H7 (cell line): ENCODE measurements at places on chromosomes 3 and 15. TPM values are rescaled to one million over a fixed set of nuclear protein-coding genes. Genes with fewer than 3 reads are reported as not detected.

SEC61A1 gene
- total RNA-seq, result 88.9 and 121 TPM in 2 replicates

RBM6 gene
- total RNA-seq, result 41.6 and 72.7 TPM in 2 replicates

TF gene
- total RNA-seq, result under 0.01 TPM in 1 of 2 replicates, not detected in the other

FLNB gene
- total RNA-seq, result 75.4 and 116 TPM in 2 replicates

FBXW12 gene
- 0.07 and 0.67 TPM in 2 replicates for total RNA-seq

DNA sequence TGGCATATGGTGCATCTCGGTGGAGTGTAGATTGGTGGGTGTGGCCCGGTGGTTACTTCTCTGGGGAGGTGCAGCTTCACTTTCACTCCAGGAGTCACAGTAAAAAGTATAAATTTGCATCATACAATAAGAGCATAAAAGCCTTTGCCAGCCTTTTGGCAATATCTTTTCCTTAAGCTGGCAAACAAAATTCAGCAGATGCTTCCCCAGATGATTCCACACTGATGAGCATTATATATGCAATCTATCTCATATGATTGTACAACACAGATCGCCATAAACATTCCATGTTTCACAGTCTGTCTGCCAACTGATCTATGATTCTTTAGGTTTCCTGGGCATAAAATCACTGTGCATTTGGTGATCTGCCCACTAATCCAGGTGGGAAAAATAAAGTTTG lies 120.2 kb upstream of the ALCAM start:
- DNase-seq, result no peak

DNA sequence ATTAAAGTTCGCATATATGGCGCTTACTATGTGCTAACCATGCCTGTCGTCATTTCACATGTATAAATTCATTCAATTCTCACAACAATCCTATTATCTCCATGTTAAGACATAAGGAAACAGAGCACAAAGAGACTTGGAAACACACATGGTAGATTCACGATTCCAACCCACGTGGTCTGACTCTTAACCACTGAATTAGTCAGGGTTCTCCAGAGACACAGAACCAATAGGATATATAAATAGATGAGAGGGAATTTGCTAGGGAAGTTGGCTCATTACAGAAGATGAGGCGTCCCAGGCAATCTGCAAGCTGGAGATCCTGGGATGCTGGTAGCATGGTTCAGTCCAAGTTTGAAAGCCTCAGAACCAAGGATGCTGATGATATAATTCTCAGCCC lies 765.3 kb downstream of the TBL1XR1 start:
- no peak for DNase-seq

DNA sequence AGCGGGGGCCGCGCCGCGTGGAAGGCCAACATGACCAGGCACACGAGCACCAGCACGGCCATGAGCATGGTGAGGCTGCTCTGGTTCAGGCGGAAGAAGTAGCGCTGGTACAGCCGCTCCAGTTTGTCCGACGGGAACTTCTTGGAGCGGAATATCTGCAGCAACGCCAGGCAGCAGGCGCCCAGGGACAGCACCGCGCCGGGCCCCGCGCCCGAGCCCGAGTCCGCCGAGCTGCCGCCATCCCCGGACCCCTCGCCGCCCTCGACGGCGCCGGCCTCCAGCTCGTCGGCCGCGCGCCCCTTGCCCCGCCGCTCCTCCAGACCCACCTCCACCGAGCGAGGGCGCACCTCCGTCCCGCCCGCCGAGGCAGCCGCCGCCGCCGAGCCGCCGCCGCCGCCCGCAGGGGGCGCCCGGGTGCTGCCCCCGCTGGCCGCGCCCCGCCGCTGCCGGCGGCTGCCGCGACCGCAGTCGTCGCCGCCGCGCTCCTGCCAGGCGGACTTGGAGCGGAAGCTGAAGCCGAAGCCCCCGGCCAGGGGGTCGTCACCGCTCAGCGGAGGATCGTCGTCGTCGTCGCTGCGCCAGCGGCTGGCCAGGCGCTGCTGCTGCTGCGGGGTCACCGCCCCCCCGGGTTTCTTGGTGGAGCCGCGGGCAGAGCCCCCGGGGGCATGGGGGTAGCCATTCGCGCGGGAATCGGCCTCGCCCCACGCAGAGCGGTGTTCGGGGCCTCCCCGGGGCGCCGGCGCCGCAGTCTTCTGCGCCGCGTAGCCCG lies 957 bp downstream of the ADCY5 start:
- peak; percentile 96 for DNase-seq

GRCh38 chr3:132963786-132964185 lies 74.4 kb upstream of the TMEM108 start:
- no peak for DNase-seq

GRCh38 chr15:93324186-93324975 lies 235.4 kb upstream of the RGMA start:
- no peak for DNase-seq

- DNase-seq, result peak; percentile 43
These were observed 40.6 kb upstream of the NMNAT3 start for GRCh38 chr3:139718415-139718814.

- DNase-seq, result no peak
These were observed 17.8 kb downstream of the MAPKBP1 start for GRCh38 chr15:41792000-41792637.
